Purkinje cell (primary cell): ENCODE measurements at places on chromosomes 12 and 14. TPM values are rescaled to one million over a fixed set of nuclear protein-coding genes. Genes with fewer than 3 reads are reported as not detected.

Gene CHST11
- polyA plus RNA-seq: 7.2 and 10.2 TPM in 2 replicates

Gene RND1
- 1.6 and 3.0 TPM in 2 replicates for polyA plus RNA-seq

Gene LRIG3
- 0.34 TPM in 1 of 2 replicates, not detected in the other for polyA plus RNA-seq

Gene OTUB2
- 2.5 and 4.2 TPM in 2 replicates for polyA plus RNA-seq

Gene AKAP5
- 0.28 and 3.8 TPM in 2 replicates for polyA plus RNA-seq
